ENCODE measurements at places on chromosomes 1 and 21. TPM values are rescaled to one million over a fixed set of nuclear protein-coding genes. Genes with fewer than 3 reads are reported as not detected.

GRCh38 chr1:53620061-53620855 lies 118.7 kb downstream of the GLIS1 start:
- DNase-seq = no peak

- no peak for DNase-seq
These were observed 71.0 kb downstream of the RD3 start for GRCh38 chr1:211420845-211421454.

DNA sequence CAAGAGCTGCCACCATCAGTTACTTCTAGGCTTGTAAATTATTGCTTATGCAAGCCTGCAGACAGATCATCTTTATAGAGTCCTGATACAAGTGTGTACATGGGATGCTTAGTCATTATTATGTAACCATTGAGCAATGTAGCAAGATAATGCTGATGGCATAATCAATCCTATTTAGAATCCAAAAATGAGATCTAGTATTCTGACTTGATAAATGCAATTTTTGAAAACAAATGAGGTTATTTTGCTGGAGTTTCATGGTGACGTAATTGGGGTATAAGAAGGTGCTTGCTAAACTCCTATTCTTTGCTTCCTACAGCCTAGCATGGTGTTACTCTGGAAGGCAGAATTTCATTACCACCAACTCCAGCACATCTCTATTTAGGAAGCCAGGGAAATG lies 801.7 kb upstream of the PRMT6 start:
- DNase-seq = no peak

- DNase-seq = no peak
These were observed 5.6 kb downstream of the RPS6KA1 start for GRCh38 chr1:26535201-26535600.

DNA sequence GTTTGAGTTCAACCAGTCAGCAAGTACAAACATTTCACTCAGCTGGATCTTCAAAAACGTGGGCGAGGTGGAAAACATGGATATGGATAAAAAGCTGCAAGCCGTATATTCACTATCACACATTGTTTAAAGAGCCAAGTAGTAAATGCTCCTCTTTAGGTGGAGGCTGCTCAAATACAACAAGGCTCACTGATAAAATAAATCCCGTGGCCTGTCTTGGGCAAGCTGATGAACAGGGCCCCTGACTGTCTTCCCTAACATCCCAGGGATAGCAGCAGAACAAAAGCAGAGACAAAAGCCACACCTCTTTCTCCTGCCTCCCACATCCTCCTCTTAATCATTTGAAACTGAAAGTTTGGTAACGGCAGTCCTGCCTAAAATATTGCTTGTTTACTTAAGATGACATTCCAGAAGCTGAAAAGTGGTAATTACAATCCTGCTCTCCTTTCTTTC lies 357.7 kb downstream of the TTLL7 start:
- DNase-seq = no peak

GRCh38 chr1:84480650-84481049 lies 1.6 kb downstream of the RPF1 start:
- DNase-seq = no peak

- no peak for DNase-seq
These were observed 1.1 kb upstream of the YBX1 start for GRCh38 chr1:42680921-42681683.

- no peak for DNase-seq
These were observed 6.2 kb downstream of the CCDC17 start for GRCh38 chr1:45617618-45618017.

DNA sequence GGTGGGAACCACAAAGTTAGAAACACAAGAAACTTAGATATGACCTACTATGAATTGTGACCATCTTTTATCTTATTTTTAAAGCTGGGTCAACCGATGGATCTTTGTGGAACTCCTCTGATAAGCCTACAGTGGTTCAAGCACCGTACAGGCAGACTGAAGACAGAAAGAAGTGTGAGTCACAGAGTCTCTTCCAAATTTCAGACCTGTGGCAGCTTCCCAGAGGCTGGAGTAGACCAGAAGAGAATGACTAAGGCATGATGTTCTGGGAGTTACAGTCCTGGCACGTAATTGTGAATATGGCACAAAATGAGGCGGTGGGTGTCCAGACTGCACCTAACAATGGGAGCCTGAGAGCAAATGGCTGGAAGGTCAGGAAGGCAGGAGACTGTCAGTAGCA lies 70.0 kb downstream of the LMO4 start:
- DNase-seq = no peak

DNA sequence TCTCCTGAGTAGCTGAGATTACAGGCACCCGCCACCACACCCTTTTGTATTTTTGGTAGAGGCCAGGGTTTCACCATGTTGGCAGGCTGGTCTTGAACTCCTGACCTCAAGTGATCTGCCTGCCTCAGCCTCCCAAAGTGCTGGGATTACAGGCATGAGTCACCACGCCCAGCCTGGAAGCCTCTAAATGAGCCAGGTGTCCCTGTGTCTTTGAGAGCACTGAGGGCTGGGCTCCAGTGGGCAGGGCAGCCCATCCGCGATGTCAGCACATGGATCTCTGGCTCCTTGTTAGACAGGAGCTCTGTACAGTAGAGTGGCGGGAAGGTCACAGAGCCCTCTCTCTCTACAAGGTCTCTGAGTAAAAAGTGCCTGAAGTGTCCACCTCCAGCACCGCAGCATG lies 124.3 kb downstream of the PGBD5 start:
- no peak for DNase-seq

GRCh38 chr1:160647329-160647720 lies 481 bp upstream of the SLAMF1 start:
- no peak for DNase-seq

DNA sequence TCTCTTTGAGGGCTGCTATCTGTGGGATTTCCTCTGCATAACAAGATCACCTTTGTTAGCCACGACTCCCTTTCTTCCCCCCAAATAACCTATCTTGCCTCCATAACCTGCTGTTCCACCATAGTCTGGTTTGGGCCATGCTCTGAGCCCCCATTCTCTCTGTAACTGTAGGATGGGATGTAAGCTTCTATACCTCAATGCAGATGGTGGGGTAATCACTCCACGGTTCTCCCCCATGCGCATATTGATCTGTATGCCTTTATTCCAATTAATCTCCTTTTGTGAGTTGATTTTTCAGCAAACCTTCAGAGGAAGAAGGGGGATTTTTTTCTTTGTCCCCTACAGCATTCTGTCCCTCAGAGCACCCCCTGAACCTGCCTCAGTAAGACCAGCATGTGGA lies 170.1 kb upstream of the IRF2BP2 start:
- DNase-seq = no peak

DNA sequence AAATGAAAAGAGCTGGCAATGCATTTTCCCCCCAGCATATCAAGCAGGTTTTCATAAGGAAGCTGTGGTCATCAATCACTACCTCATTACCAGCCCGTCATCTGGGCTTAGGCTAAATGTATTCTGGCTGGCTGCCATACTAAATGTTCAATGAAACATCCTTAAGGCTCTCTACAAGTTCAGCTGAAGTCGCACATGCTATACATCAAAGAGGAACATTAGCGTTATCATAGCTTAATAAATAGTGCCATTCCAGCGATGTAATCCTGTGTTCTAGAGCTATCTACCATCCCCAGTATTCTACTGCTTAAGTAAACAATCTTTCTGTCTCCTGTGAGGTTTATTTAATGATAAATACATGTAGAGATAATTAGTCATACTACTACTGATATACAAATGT lies 288.8 kb downstream of the DPYD start:
- DNase-seq = no peak

DNA sequence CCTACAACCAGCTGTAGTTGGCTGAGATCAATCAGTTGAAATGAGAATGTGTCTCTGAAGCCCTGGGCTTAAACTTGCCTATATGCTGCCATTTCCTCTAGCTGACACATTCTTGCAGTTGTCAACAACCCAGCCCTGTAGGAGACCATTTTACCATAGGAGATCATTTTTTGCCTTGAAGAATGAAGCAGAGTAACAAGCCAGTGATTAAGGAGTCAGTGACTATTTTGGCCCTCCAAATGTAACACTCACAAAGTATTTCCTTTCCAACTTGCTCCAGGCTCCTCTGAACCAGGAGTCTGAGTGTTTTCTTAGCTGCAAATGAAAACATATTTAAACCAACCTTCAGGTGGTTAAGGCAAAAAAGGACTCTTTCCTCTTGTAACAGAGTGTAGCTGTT lies 183.5 kb downstream of the ZZZ3 start:
- DNase-seq = no peak

DNA sequence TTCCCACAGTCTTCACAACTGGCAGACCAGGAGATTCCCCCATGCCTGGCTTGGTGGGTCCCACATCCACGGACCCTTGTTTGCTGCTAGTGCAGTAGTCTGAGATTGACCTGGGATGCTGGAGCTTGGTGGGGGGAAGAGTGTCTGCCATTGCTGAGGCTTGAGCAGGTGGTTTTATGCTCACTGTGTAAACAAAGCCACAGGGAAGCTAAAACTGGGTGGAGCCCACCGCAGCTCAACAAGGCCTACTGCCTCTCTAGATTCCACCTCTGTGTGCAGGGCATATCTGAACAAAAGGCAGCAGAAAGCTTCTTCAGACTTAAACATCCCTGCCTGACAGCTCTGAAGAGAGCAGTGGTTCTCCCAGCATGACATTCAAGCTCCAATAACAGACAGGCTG lies 177.3 kb upstream of the ETV3 start:
- DNase-seq = no peak

DNA sequence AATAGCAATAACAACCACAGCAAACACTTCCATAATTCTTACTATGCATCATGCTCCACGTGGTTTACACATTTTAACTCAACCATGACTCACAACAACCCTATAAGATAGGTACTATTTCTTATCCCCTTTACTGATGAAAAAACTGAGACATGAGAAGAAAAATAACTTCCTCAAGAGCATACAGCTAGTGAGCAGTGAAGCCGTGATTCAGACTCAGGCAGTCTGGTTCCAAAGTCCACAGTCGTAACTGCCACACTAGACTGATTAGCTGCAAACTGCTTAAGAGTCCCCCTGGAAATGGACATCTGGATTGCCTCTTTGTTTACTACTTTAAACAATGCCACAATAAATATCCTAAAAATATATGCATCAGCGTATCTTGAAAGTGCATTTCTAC lies 55.7 kb downstream of the PLD5 start:
- no peak for DNase-seq

GRCh38 chr1:212595787-212596714 lies 12.5 kb upstream of the ATF3 start:
- peak; percentile 68 for DNase-seq

- DNase-seq = no peak
These were observed 19.4 kb upstream of the SLAMF6 start for GRCh38 chr1:160542303-160542945.

DNA sequence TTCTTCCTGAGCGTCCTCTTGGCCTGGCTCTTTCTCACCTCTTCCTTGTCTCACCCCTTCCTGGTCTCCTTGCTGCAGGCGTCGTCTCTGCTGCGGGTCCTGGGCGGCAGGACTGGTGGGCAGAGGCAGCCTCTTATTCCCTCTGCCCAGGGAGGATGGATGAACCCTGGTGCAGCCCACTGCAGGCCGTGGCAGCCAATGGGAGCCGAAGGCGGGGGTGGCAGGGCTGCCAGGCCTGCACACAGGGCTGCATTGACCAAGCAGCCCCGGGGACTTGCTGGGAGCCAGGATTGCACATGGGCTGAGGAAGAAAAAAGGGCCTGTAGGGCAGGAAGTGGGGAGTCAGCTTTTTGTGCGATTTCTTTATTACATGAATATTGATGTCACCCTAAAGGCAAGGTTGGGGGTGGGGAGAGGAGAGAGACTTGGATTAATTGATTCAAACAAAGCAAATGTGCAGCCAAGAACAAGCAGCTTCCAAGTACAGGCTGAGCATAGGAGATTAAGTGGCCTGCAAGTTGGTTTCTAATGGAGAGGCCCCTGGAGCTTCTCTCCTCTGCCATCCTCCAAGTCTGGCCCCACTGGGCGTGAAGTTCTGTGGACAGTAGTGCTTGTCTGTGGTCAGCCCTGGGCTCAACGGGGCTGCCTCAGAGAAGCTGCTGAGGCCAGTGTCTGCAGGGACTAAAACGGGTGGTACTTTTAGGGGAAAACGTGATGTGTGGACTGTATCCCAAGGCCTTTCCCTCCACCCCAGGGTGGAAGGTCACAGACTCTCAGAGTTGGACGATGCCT lies at the start of gene S100B:
Gene S100B, minus strand, starts transcription at position 108 of the 792 bp plus-strand sequence. CDS start 2,667 bp downstream, outside the sequence.
- DNase-seq = no peak

DNA sequence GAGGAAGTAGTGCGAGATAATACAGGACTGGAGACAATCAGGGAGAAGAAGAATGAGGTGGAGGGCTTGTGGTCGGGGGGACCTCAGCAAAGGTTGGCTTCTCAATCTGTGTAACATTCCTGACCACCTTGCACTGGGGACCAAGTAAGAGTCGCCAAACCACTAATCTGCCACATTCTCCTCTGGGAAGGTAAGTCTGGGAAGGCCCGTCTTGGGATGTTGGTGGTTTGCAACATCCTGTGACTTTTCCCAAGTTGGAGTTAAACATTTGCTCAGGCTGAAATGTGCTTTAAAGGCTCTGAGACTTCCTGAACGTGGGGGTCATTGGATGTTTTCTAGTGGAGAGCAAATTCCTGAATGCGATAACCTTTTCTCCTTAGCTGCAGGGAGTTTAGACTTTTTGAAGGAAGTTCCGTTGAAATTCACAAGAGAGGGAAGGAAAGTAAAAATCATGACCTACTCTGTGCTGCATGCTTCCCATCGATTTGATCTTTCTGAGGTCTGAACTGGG lies 325.9 kb downstream of the RPS6KC1 start:
- no peak for DNase-seq

DNA sequence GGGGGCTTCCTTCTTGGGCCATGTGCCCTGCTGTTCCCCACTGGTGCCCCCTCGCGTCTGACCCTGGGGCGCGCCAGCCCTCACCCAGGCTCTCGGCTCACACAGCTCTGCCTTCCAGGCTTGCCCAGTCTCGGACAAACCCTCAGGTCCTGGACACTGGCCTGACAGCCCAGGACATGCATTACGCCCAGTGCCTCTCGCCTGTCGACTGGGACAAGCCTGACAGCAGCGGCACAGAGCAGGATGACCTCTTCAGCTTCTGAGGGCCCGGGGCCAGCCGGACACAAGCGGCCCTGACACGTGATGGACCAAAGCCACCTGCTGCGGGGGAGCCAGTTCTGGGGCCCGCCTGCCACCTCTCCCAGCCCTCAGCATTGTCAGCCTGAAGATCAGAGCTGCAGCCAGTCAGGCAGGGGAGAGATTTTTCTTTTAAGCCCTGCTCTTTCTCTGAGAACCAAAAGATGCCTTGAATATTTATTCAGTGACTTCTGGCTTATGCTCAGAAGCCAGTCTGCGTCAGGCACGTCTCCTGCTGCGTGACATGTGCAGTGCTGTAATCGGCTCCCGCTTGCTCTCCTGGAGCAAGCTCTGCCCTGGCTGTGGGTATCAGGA lies 23.4 kb downstream of the LDLRAP1 start:
- no peak for DNase-seq

GRCh38 chr1:39643705-39644104 lies 4.3 kb upstream of the HEYL start:
- DNase-seq = no peak

PTPN22 gene
- total RNA-seq = 0.17 TPM

TEDDM1 gene
- total RNA-seq = not detected

RIT1 gene
- 10.2 TPM for total RNA-seq

RHD gene
- total RNA-seq = not detected

PKLR gene
- total RNA-seq = 0.17 TPM

SLC2A1 gene
- 248 TPM for total RNA-seq

SPRR2G gene
- total RNA-seq = not detected

ILDR2 gene
- 2.4 TPM for total RNA-seq

SPRR1A gene
- total RNA-seq = not detected

SCP2 gene
- 62.0 TPM for total RNA-seq

GJC2 gene
- total RNA-seq = 0.76 TPM

HSPA6 gene
- not detected for total RNA-seq

NBPF20 gene
- total RNA-seq = 3.8 TPM

ZNF326 gene
- total RNA-seq = 19.3 TPM
